ENCODE measurements at places on chromosomes 1 and 21. TPM values are rescaled to one million over a fixed set of nuclear protein-coding genes. Genes with fewer than 3 reads are reported as not detected.

DNA sequence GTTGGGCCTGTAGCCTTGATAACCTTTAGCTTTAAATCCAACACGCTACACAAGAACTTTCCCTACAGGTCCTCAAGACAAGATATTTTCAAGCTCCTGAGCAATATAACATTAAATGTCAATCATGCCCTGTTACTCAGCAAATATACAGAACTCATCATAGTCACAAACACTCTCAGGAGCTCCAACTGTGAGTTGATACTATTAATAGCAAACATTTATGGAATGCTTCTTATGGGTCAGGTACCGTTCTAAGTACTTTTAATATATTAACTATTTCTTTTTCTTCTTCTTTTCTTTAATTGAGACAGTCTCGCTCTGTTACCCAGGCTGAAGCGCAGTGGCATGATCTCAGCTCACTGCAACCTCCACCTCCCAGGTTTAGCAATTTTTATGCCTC, 10.1 kb downstream of the EYA3 start:
- DNase-seq, result no peak

DNA sequence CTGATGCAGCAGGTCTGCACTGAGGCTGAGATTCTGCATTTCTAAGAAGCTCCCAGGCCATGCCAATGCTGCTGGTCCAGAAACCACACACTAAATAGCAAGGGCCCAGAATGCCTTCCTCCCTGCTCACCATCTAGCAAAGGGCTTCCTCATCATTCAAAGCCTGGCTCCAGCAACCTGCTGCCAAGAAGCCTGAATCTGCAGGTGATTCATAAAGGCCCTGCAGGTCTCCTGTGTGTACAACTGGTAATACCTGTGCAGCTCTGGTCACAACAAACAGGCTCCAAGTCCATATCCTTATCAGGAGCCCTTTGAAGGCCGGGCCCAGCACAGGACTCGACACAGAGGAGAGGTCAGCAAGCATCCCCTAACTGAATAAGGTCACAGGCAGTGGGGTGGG, 26.7 kb downstream of the GLIS1 start:
- no peak for DNase-seq

Gene NIPAL3
- 34.8 TPM for total RNA-seq

Gene GJA8
- not detected for total RNA-seq

Measured in right atrium auricular region (tissue), 2 donors.